ENCODE measurements at places on chromosomes 3 and 15.

GRCh38 chr3:33277193-33277882 lies at the start of gene FBXL2:
TSS of gene FBXL2 (plus strand) at chr3:33277442. CDS start at chr3:33277513, 71 bp downstream.
- peak; percentile 68 for DNase-seq

DNA sequence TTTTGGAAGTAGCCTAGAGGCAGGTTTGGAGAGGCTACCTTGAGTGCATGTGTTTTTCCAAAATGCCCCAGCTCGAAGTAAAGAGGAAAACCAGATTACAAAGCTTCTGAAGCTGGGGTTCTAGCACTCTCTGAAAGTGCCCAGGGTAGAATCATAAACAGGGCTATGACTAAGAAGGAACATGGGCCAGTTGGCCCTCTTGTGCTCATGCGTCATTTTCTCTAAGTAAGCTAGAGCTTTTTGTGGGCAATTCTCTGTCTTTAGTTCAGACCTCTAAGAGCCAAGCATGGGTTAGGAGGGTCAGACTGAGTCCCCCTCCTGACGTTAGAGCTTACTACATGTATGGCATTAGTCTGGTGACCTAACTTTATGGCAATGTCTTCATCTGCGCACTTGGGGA lies 129.5 kb upstream of the UMPS start:
- no peak for DNase-seq

DNA sequence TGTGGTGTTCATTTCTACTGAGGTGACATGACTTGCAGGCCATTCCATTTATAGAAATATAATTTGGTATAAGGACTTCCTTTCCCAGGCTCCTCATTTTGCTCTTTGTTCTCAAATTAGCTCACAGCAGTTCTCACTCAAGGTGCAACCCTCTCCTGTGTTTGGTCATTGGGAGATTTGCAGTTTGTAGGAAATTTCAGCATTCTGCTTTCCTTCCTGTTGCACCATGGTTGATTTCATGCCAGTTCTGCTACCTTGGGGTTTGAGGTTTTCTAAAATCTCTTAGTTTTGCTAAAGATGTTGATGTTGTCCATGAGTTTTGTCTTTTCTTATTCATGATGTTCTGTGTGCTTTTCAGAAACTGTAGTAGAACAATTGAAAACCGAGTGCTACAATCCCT lies 65.7 kb upstream of the PROK2 start:
- no peak for DNase-seq

GRCh38 chr3:180601688-180602666 lies at the start of gene TTC14:
TSS of gene TTC14 (plus strand) at chr3:180602163. CDS start at chr3:180602262, 99 bp downstream.
- peak; percentile 100 for DNase-seq

DNA sequence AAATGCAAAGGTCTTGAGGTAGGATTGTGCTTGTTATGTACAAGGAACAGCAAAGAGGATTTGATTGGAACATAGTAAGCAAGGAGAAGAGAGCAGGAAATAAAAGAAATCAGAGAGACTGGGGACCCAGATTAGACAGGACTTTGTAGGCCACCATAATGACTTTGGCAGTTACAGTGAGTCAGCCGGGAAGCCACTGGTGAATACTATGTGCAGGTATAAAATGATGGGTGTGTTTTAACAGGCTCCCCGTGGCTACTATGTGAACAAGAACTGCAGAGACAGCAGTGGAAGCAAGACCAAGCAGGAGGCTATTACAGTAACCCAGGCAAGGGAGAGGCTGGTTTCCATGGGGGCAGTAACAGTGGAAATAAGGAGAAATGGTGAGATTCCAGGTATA lies 55.2 kb downstream of the NPTN start:
- DNase-seq, result no peak

- DNase-seq, result no peak
Measured at GRCh38 chr3:183879243-183879642, 5.4 kb downstream of the PARL start.

- DNase-seq, result no peak
Measured at GRCh38 chr3:152253514-152253913, 15.2 kb upstream of the MBNL1 start.

DNA sequence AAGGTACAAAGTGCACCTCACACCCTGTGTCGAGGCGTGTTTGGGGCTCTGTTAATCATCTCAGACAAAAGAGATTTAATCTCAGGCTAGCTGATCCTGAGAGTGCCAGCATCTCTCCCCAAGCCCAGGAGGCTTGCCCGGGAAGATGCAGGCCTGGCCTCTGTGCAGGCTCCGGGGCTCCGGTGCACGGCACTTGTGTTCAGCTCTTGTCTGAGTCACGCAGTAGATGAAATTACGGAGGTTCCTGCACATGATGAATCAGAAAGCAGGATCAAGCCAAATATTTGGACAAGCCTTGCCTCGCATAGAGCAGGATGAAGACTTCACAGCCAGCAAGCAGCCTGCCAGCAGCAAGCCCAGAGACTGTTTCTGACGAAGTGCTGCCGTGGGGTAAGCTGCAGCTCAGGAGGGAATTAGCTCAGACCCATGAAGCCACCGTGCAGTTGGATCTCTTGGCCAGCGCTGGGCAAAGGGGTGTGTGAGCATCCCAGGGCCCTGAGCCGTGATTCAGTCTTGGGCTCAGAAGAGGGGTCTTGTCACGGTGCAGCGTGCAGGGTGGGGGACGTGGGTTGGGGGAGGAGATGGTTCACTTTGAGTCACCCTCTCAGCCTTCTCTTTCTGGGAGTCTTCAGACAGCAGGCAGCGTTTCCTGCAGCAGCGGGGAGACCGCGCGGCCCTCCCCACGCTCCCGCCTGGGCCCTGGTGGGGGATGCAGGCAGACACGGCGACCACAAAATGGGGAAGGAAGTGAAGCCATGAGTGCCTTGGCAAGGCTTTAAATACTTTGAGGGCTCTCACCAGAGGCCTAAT lies 89.2 kb upstream of the MEF2A start:
- no peak for DNase-seq

DNA sequence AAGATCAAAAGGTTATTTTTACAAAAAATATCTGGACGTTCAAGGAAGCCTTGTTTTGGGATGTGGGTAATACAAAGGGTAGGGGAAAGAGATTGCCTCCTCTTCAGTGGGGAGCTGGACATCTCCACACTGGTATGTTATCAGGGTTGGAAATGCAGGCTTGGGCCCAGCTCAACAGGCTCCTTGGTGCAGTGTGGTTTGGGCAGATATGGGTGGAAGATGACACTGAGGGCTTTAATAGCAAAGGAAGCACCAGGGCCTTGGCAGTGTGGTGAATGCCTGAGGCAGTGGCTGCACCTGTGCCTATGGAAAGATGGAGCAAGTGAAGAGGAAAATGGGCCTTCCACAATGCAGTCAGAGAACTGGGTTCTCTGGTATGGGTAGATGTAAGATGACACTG lies 11.2 kb upstream of the MED12L start:
- DNase-seq, result no peak

- DNase-seq, result no peak
Measured at GRCh38 chr3:148512648-148513047, 185.1 kb upstream of the AGTR1 start.

Data from NCI-H2081 (cell line).